ENCODE measurements at places on chromosomes 3 and 15. TPM values are rescaled to one million over a fixed set of nuclear protein-coding genes. Genes with fewer than 3 reads are reported as not detected.

BSN gene
- polyA plus RNA-seq, result 0.63 TPM

MCTP2 gene
- polyA plus RNA-seq, result 0.48 TPM

RHOV gene
- 0.15 TPM for polyA plus RNA-seq

MESP2 gene
- polyA plus RNA-seq, result 0.14 TPM

ZNF80 gene
- not detected for polyA plus RNA-seq

PHLDB2 gene
- polyA plus RNA-seq, result 58.3 TPM

DNA sequence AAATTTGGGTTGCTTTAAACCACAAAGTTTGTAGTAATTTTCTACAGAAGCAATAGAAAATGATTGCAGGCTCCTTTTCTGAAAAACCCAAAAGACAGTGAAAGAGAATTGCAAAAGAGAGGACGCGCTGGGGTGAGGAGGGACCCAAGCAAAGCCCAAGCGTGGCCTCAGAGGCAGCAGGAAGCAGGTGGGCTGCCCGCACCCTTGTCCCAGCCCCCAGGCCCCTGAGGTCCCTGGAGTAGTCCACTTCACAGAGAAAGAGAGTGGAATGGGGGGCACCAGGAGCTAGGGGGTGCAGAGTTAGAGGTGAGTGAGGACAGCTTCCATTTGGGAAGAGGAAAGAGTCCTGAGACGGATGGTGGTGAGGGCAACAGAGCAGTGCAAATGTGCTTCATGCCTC is 11.6 kb downstream of the DNAJB8 start:
- no peak for DNase-seq

DNA sequence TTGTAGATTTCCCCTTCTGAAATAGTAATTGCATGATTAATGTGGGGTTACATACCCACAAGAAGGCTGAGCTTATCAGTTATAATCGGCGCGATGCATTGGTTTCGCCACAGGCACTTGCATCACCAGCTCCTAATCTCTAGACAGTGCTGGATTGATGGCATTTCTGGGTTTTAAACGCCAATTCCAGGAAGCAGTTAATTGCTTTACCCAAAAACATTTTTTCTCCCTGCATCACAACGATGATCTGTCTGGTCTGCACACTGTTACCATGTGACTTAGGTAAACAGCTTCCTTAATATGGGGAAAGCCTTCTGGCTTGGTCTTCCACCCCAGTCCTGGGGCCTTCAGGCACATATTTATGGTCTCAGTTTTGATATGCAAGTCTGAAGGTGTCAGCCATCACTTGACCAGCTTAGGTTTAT is 70.0 kb upstream of the HEG1 start:
- DNase-seq, result no peak

Data from muscle of back (tissue), 13 donors.